ENCODE measurements at places on chromosomes 3 and 15.

- DNase-seq, result peak; percentile 63
Measured at GRCh38 chr3:130850044-130850797, 43.7 kb upstream of the ATP2C1 start.

GRCh38 chr15:66862111-66862939 lies 160.3 kb downstream of the SMAD6 start:
- DNase-seq, result no peak

- no peak for DNase-seq
Measured at GRCh38 chr3:71153713-71154112, 429.8 kb downstream of the FOXP1 start.

GRCh38 chr3:65552434-65552833 lies 486.3 kb downstream of the MAGI1 start:
- no peak for DNase-seq

GRCh38 chr3:3165241-3165640 lies 14.2 kb downstream of the CRBN start:
- DNase-seq, result peak; percentile 22

- DNase-seq, result no peak
Measured at GRCh38 chr3:102488331-102488730, 53.5 kb downstream of the ZPLD1 start.

DNA sequence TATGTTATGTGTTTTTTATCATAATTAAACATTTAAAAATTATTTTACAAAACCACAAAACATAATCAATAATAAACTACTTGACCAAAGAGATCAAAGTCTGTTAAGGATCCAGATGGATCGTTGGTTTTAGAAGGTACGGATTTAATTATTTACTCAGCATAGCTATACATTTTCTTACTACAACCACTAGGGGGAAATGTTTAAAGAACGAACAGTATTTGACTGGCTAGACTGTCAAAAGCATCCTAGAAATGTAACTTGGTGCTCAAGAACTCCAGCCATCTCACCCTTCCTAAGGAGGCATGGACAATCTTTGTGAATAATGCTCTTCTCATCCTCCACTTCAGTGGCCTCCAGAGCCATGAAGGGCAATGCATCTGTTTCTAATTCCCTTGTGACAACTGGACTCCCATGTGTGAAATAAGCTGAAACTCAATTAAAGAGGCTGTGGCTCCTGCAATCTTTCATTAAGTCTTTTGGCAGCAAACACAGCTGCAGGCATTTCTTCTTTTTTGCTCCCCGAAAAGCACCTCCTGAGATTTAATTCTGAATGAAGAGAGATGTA lies 94.7 kb upstream of the TUSC7 start:
- DNase-seq, result no peak

- no peak for DNase-seq
Measured at GRCh38 chr3:141073580-141073979, 22.4 kb downstream of the SPSB4 start.

GRCh38 chr15:28075573-28075972 lies 23.5 kb downstream of the OCA2 start:
- no peak for DNase-seq

DNA sequence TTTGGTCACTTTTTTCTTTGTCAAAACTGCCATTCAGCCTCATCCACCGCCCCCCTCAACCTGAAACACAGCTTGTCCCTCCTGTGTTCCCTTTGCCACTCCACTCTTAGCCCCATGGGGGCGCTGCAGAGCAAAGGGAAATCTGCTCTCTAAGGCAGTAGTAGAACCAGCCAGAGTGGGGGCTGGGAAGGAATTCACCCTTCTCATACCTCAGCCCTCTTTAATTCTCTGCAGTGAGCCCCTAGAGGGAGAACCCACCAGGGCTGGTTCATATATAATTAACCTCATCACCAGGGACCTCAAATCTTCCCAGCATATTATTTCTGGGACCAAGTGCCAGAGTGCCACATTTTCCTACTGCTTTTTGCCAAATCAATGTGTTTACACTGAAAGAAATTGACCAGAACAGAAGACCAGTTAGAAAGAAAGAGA lies 2.8 kb upstream of the BCL6 start:
- peak; percentile 91 for DNase-seq

- DNase-seq, result no peak
Measured at GRCh38 chr3:184443831-184444230, 64.0 kb downstream of the CHRD start.

DNA sequence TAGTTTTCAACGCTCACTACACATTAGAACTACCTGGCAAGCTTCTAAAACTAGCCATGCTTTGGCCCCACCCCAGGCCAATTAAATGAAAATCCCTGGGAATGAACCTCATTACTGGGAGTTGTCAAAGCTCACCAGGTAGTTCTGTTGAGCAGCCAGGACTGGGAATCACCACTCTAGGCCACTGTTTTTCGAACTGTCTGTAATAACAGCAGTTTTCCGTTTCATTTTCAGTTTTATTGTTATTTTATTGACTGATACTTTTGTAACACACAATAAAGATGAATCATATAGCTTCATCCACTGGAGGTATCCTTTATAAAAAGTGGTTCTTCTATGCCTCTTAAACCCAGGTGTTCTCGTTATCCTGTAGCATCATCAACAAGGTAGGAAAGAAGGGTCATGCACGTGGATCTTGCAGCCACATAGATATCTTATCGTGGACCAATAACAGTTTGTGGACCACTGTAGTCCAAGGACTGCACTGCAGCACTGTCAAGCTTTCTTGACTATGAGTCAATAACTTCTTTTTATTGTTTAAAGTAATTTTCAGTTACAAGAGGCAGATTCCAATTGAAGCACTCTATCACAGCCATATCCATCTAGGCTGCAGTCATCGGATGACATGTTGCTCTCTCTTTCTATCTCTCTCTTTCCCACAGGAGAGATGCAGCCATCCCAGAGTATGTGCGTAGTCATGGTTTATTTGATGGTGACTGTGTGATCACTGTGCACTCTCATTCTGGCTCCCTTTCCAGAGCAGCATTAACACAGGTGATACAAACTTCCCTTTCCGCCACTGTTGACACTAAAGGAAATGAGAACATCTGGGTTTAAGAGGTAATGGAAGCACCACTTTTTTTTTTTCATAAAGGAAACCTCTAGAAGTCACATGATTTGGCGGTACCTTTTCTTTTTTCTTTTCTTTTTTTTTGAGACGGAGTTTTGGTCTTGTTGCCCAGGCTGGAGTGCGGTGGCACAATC lies 39.0 kb upstream of the BLM start:
- DNase-seq, result no peak

DNA sequence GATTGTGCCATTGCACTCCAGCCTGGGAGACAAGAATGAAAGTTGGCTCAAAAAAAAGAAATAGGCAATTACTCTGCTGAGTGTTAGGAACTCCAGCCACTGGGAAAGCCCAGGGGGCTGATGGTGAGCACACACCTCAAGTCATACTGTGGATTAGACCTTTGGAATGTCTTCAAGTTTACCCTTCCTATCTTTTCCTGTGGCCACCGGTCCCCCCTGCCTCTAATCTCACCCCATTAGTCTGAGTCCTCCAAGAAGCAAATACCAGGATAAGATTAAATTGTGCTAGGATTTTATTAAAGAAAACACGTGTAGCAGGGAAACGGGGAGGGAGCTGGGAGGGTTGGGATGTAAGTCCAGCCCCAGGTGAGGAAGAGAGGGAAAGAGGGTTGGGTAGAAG lies 31.6 kb downstream of the TMEM40 start:
- DNase-seq, result no peak

GRCh38 chr3:164486150-164486549 lies 592.1 kb downstream of the SI start:
- DNase-seq, result no peak

GRCh38 chr15:96177279-96177678 lies 153.2 kb upstream of the NR2F2 start:
- no peak for DNase-seq

- DNase-seq, result no peak
Measured at GRCh38 chr3:140398387-140398786, 279.5 kb upstream of the TRIM42 start.

- DNase-seq, result no peak
Measured at GRCh38 chr15:94059013-94059587, 172.3 kb upstream of the MCTP2 start.

GRCh38 chr3:21163956-21164355 lies 587.1 kb downstream of the ZNF385D start:
- no peak for DNase-seq

- no peak for DNase-seq
Measured at GRCh38 chr3:66041116-66041515, 2.4 kb upstream of the MAGI1 start.

DNA sequence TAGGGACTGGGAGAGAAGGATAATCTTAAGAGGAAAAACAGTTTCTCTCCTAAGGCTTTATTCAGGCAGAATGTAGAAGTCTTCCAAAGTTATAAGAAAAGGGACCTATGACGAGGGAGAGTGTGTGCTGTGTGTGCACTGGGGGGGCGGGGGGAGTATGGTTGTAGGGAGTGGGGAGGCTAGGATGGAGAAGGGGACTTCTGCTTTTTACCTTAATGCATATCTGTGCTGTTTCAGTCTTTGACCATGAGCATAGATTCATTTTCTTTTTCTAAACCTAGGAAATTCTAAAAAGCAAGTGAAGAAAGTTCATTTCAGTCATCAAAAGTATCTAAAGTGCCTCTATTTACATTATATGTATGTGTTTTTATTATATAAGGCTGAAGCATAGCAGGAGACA lies 52.6 kb upstream of the RASA2 start:
- DNase-seq, result no peak

DNA sequence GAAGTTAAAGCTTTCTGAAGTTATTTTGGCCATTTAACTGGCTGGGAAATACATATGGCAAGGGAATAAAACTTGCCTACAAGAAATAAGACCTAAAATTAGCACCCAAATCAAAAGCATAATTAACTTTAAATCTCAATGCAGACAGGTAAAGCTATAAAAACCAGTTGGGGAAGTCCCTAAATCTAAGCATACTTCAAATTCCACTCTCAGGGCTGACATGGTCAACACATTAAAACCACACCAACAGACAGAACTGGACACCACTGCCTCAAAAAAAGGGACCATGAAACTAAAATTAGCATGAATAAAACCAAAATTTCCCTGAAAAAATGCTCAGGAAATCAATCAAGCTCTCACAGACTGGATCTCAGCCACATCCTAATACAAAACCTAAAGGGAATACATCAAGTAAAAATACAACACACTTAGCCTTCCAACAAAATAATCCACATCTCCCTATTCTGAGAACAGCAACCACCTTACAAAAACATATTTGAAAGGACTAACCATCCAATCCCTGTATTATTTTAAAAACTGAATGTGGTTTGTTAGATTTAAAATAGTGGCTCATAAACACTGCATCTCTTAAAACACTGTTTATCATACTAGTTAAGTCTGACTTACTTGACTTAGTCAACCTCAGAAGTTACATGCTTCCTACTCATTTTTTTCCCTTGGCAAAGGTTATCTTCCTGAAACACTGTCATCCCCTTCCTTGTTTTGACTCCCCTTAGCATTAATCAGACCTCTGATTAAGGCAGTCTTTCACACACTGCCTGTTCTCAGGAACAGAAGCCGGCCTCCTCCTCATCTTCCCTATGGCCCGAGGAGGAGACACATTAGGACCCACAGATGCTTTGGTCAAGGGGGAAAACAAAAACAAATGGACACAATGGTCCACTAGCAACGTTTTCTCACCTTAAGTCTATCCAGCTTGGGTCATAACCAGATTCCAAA lies 8.3 kb downstream of the TRA2B start:
- no peak for DNase-seq

DNA sequence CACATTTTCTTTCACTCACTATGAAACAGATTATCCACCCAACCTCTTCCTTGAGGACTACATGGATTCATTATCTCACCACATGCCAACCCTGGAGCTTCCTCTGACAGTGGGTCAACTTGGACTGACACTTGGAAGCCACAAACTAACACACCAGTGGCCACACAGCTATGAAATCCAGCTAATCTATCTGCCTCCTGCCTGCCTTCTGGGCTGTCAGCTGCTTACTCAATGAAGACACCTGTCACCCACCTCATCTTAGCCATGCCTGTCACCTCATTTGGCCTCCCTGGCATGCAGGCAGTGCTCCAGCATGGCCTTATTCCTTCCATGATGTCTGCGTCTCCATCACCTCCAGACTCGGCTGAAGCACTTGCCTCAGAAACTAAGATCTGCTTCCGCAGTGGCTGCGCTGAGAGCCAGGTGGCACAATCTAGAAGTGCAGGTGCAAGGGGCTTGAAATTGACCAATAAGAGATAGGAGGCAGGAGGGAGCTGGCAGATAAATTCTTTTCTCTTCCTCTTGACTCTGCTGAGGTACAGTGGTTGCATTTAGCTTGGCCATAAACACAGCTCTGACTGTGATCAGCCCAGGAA lies 105.2 kb upstream of the RNF7 start:
- DNase-seq, result no peak

GRCh38 chr15:32723171-32723948 lies 5.6 kb downstream of the GREM1 start:
- no peak for DNase-seq

- DNase-seq, result no peak
Measured at GRCh38 chr3:31218082-31218481, 314.6 kb upstream of the STT3B start.

- no peak for DNase-seq
Measured at GRCh38 chr3:169173636-169174035, 489.9 kb downstream of the MECOM start.

DNA sequence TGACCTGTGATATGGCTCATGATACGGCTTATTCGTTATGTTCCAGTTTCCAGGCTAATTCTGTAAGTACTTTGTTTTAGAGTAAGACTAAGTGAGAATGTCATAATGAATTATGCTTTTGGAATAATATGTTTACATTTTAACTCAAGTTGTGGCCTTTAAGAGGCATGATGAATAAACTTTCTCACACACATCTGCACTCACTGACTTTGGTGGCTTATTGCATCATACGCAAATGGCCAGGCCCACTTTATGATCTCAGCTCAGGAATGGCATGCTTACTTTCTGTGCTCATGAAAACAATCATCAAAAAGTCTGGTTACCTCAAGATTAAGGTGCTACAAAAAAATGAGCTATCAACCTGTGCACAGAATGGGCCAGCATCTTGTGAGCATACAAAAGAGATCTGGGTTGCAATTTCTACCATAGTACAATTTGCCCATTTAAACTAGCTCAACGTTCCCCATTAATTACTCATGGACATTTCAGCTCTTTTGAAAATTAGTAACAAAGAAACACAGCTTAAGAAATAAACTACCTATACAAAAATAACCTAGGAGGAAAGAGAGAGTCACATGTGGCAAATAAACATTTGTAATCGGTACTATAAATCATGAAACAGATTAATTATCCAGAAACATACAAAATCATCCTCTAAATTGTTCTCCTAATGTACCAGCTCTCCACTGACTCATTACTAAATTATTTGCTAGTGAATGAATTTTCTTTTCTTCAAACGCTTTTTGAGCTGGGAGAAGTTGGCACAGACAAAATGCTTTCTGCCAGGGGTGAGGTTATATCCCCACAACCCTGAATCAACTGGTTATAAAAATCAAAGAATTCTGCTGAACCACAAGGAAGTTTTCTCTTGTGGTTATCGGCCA lies 439.0 kb upstream of the ADAMTS9 start:
- DNase-seq, result no peak

DNA sequence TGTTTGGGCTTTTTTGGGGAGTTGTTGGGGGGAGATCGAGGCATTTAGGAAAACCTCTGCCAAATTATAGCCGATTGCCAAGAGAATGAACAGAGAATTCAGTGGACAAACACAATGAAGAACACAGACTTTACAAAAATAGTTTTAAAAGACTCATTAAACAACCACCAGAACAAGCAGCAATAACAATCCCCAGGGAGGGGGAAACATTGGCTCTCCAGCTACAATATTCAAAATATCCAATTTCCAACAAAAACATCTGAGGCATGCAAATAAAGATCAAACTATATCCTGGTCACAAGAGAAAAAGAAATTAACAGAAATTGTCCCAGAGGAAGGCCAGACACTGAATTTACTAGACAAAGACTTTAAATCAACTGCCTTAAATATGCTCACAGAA lies 24.5 kb upstream of the ANKRD28 start:
- DNase-seq, result no peak

Measured in stimulated activated CD4-positive, alpha-beta T cell treated with anti-CD3 and anti-CD28 coated beads, Interleukin-1b, Interleukin-23, amount 100 ng/mL, for 48 hours (primary cell).